ENCODE measurements at places on chromosomes 13 and 19.
A peak's percentile ranks its signal among the peaks of the same experiment; 100 is the strongest.

DNA sequence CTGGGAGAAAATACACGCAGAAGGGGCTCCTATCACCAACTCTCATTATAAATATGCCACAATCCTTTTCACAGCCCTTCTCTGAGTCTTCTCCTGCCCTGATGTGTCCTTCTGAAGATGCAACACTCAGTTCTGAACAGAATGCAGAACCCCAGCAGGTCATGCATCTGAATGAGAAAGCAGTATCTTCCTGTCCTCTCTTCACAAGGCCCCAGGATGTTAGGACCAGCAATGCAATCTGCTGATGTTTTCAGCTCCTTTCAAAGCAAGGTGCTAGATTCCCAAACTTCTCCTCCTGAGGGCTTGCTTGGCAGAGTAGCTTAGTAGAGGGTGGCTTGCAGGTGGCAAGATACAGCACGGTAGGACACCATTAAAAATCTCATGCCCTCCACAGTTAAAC lies 22.3 kb upstream of the DOCK9 start:
- no peak for DNase-seq

DNA sequence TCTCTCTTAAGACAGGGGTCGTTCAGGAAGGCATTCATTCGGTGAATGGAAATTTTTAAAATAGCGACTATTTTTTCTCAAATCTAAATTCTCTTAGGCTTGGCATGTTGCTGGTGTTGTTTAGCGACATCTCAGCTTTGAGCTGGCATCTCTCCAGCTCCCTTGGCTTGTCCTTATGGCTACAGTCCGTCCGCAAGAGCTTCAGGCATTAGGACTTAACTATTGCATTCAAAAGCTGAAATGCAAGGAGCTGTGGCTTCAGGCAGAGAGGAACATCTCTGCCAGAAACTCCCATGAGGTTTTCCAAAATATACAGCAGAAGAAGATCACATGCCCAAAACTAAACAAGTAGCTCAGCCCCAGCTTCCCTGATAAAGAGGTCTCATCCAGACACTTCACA lies 578.5 kb downstream of the EFNB2 start:
- DNase-seq = no peak

GRCh38 chr13:44050450-44051063 lies 170.9 kb downstream of the LACC1 start:
- DNase-seq = peak; percentile 2

DNA sequence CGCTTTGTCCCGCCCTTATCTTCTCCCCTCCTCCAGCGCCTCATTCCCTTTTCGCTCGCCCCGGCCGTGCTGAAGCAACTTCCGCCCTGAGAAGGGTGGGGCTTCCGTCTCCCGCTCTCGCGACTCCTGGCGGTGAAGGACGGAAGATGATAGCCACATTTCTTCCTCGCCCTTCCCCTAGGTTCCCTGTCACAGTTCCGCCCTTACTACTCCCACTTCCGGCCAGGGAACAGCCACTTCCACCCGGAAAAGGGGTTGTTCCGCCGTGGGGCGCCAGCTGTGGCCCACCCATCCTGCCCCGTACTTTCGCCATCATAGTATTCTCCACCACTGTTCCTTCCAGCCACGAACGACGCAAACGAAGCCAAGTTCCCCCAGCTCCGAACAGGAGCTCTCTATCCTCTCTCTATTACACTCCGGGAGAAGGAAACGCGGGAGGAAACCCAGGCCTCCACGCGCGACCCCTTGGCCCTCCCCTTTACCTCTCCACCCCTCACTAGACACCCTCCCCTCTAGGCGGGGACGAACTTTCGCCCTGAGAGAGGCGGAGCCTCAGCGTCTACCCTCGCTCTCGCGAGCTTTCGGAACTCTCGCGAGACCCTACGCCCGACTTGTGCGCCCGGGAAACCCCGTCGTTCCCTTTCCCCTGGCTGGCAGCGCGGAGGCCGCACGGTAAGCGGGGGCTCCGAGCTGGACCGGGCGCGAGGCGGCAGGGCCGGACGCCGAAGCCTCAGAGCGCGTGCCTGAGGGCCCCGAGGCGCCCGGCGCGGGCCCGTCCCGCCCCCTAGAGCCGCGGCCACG lies at the start of gene RPS19:
Gene RPS19, plus strand, starts transcription at position 638 of the 801 bp plus-strand sequence. CDS start 520 bp downstream, outside the sequence.
- peak; percentile 93 for DNase-seq

DNA sequence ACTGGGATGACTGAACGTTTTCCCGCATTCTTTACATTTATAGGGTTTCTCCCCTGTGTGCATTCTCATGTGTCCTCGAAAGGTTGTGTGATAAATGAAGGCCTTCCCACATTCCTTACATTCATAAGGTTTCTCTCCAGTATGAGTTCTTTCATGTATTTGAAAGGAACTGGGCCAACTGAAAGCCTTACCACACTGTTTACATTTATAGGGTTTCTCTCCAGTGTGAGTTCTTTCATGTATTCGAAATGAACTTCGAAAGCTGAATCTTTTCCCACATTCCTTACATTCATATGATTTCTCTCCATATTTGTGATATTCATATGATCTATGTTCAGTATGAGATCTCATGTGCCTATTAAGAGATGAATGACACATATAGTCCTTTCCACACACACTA lies 19.4 kb downstream of the ZNF709 start:
- DNase-seq = no peak

GRCh38 chr19:5967994-5968430 lies 9.9 kb downstream of the RANBP3 start:
- DNase-seq = peak; percentile 59

DNA sequence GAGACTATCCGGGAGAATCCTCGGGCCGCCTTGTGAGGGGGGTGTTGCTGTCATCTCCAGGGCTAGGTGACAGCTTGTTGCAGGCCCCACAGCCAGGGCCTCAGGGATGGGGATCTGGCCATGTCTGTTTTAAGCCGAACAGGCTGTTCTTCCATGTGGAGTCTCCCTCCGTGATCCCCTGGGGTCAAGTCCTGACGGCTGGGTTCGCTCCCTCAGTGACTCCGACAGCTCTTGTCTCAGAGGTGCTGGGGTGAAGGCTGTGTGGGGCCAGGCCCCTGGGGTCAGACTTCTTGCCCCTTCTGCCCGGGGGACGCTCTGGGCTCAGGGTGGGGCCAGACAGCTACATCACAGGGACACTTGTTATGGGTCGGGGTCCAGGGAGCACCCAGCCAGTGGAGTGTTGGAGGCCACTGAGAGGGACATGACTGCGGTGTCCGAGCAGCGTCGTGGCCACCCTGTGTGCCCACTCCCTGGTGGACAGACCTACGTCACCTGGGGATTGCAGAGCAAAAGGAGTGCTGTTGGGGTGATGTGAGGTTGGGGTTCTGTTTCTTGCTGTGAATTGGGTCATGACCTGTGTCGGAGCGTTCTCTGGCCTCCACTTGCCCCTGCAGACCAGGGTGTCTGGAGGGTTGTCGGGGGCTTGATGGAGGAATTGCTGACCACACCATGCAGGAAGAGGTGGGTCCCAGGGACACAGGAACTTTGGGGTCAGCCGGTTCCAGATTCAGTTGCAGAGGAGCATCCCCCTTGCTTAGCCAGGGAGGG lies 21.5 kb downstream of the EPN1 start:
- DNase-seq = no peak

DNA sequence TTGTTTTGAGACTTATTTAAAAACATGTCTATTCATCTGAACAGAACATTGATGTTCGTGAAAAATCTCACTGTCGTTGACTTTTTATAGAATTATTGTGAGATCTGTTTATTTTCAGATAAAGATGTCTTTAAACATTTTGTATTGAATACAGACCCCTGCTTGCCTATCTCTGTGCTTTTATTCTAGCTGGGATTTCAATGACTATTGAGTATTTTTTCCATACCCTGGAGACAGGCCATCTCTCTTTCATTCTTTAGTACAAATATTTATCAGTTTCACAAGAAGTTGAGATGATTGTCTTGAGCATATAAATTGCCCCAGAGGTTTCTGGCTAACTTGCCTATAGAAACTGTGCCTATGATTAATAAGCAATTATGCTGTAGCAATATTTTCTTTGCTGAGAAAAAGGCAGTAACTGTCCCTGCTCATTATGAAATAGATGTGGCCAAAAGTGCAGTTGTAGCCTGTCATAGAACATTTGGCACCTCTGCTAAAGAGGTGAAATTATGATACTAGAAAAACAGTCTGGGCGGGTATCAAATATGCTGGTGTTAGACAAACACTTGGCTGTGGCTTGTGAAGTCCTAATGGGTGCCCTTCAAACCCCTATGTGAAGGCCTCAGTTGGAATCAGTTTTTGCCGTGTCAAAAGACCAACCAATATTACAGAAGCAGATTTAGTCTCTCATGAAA lies 360.6 kb downstream of the HS6ST3 start:
- no peak for DNase-seq

- DNase-seq = no peak
These were observed 379.3 kb upstream of the SGCG start for GRCh38 chr13:22801402-22802003.

DNA sequence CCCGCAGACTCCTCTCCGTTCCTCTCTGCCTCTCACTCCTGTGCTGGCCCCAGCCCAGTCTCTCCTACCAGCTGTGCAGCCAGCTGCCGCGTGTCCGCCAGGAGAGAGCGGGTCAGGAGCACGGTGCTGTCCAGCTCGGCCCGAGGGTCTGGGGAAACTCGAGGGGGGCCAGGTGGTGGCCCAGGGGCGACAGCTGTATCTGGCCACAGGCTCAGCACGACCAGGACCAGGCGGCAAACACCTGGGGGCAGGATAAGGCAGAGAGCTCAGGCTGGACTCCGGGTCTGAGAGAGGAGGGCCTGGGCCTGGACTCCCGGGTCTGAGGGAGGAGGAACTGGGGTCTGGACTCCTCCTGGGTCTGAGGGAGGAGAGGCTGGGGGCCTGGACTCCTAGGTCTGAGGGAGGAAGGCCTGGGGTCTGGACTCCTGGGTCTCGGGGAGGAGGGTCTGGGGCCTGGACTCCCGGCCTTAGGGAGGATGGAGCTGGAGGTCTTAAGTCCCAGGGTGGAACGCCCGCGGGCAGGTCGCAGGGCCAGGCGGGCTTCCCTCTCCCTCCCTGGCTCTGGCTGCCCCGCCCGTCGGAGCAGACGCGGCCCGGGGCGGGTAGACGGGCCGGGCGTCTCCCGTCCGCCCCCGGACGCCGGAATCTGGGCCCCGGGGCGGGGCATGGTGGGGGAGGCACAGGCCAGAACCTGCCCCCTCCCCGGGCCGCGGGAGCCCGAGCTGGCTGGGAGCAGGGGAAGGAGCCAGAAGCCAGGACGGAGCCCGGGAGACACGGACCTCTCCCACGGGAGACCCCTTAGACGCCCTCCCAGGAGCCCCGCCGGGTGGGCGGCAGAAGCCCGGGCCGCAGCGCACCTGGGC lies 1.3 kb downstream of the IL11 start:
- DNase-seq = no peak

- no peak for DNase-seq
These were observed 1922.3 kb upstream of the PCDH20 start for GRCh38 chr13:63337921-63338320.

DNA sequence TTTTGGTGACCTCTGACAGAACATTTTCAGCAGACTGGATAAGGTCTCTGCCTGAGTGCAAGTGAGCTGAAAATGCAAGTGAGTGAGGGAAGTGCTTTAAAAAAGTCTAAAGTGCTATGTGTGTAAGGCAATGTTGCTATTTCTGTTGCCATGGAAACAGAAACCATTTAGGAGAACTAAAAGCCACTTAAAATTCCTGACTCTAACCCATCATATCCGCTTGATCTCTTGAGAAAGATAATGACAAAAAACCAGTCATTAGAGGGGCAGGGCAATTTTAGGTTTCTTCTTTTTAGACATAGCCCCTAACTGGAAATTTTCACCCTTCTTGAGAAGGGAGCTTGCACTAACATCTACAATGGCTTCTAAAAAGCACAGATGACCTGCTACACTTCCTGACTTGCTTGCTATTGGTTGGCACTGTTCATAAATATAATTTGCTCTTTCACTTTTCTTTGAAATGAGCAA lies at the start of gene CYSLTR2:
Gene CYSLTR2, plus strand, starts transcription at position 458 of the 468 bp plus-strand sequence. CDS start 52,889 bp downstream, outside the sequence.
- DNase-seq = no peak

DNA sequence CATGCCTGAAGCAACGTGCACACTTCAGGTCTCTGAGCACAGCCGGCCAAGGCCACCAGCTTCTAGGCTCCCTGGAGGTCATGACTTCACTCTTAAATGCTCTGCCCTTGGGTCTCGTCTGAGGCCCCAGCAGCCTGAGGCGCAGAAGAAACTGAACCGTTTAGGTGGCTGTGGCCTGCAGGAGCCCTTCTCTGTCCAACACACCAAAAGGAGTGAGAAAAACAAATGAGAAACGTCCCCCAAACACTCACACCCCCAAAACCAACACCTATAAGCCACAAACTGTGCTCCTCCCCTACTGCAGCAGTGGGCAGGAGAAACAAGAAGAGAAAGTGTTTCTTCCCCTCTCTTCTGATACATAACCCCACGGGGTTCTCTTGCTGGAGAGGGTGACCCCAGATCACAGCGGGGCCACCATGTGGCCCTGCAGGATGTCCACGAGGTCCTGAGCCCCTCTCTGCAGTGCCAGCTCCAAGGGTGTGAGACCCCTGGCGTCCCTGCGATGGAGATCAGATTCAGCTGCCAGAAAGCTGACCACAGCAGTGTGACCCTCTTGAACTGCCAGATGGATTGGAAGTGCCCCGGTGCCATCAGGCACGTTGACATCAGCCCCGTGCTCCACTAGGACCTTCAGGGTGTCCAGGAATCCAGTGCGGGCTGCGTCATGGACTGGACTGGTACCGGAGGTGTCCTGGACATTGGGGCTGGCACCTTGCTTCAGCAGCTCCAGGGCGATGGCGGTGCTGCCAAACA lies 1.0 kb upstream of the KRI1 start:
- DNase-seq = no peak

GRCh38 chr19:8657869-8658268 lies 27.4 kb downstream of the NFILZ start:
- DNase-seq = no peak

DNA sequence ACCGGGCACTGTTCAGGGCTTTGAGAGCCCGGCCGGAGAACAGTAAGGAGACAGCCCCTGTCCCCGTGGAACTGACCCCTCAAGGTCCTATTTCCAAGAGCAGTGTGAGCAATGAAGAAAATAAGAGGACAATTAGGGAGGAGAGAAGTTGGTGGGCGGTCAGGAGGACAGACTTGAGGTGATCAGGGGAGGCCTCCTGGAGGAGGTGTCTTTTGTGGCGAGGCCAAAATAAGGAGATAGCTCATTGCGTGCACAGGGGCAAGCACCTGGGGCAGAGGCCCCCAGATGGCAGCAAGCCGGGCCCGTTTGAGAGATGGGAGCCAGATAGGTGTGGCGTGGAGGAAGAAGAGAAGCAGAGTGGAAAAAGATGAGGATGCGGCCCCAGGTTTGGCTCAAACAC lies 2.8 kb upstream of the LRRC4B start:
- no peak for DNase-seq

DNA sequence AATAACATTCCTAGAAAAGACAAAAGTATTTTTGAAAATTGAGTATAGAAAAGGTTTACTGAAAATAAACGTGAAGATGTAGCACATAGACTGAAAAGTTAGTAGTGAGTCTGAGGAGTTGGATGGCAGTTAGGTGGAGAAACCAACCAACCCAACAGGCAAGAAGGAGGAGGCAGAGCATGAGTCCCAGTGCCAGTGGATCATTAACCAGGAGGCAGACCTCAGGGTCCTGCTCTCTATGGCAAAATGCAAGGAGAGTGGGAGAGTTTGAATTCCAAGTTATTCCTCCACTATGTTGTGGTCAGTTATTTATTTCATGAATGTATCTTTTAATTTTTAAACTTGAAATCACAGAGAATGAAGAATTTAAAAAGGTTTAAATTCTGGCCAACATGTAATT lies 446.4 kb downstream of the GPC6 start:
- DNase-seq = no peak

- DNase-seq = no peak
These were observed 1.0 kb downstream of the PRKACA start for GRCh38 chr19:14116525-14116917.

- DNase-seq = no peak
These were observed 485.3 kb downstream of the UQCRFS1 start for GRCh38 chr19:28727480-28728159.

Data from GM12891 (cell line).